ENCODE measurements at places on chromosomes 11 and 22. TPM values are rescaled to one million over a fixed set of nuclear protein-coding genes. Genes with fewer than 3 reads are reported as not detected.

GRCh38 chr11:7572001-7572712 is 58.4 kb downstream of the PPFIBP2 start:
- no peak for DNase-seq

- DNase-seq = no peak
These were observed 1383.2 kb downstream of the BRD1 start for GRCh38 chr22:48444320-48445112.

- no peak for DNase-seq
These were observed 36.3 kb downstream of the PLEKHA7 start for GRCh38 chr11:16977994-16978315.

- peak; percentile 86 for DNase-seq
These were observed at the start of gene XNDC1N for GRCh38 chr11:71927820-71928736. Gene XNDC1N (minus strand): TSS chr11:71928594. CDS start chr11:71923353, 5,241 bp downstream.

- peak; percentile 93 for DNase-seq
These were observed at the start of gene LMF2 for GRCh38 chr22:50507421-50507990. Gene LMF2 (minus strand): TSS chr22:50507702. CDS start chr22:50507675, 27 bp downstream.

- DNase-seq = peak; percentile 52
These were observed 122.5 kb upstream of the ZC3H12C start for GRCh38 chr11:109970516-109971183.

GRCh38 chr11:47183031-47183856 is 3.0 kb downstream of the PACSIN3 start:
- DNase-seq = no peak

- no peak for DNase-seq
These were observed 868 bp upstream of the SYCE3 start for GRCh38 chr22:50563413-50564160.

GRCh38 chr11:65104628-65105027 is 7.0 kb upstream of the TM7SF2 start:
- DNase-seq = no peak

The SLC16A8 gene
- not detected for total RNA-seq

The CRYBB3 gene
- total RNA-seq = not detected

The PHETA2 gene
- 0.97 TPM for total RNA-seq

The LRP4 gene
- total RNA-seq = 0.45 TPM

The OR8D1 gene
- total RNA-seq = not detected
